ENCODE measurements at places on chromosomes 7 and 10. TPM values are rescaled to one million over a fixed set of nuclear protein-coding genes. Genes with fewer than 3 reads are reported as not detected.

The RELN gene
- total RNA-seq, result 0.52 TPM

The FGFBP3 gene
- 0.56 TPM for total RNA-seq

The VIPR2 gene
- 0.04 TPM for total RNA-seq

The LLCFC1 gene
- total RNA-seq, result not detected

The RBM28 gene
- 23.3 TPM for total RNA-seq

Measured in esophagus mucosa (tissue), 1 donor.